Adipocyte (in vitro differentiated cells): ENCODE measurements at places on chromosomes 16 and 17.
A peak's percentile ranks its signal among the peaks of the same experiment; 100 is the strongest.

DNA sequence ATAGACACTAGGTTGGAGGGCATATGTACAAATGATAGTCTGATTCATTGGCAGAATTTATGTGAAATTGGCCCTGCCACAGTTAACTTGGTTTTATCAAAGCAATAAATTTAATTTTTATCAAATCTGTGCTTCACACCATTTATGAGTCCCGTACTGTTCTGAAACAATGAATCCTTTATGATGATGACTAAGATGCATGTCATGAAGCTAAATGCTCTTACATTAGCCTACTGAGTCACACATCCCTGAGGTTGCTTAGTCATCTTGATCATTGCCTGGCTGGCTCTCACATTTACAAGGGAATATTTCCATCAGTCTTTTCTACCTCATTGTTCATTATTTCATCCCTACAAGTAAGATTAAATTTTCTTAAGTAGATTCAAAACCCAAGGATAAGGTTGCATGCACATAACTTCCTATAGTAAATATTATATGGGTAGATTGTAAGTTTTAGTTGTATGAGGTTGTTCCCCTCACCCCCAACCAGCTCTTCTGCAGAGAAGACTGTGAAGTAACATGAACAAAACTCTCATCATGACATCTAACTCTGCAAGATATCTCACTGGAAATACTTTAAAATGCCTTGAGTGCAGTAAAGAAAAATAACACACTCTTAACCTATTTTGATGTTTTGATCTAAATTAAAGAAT, 170.7 kb downstream of the CYB561 start:
- peak; percentile 82 for DNase-seq

DNA sequence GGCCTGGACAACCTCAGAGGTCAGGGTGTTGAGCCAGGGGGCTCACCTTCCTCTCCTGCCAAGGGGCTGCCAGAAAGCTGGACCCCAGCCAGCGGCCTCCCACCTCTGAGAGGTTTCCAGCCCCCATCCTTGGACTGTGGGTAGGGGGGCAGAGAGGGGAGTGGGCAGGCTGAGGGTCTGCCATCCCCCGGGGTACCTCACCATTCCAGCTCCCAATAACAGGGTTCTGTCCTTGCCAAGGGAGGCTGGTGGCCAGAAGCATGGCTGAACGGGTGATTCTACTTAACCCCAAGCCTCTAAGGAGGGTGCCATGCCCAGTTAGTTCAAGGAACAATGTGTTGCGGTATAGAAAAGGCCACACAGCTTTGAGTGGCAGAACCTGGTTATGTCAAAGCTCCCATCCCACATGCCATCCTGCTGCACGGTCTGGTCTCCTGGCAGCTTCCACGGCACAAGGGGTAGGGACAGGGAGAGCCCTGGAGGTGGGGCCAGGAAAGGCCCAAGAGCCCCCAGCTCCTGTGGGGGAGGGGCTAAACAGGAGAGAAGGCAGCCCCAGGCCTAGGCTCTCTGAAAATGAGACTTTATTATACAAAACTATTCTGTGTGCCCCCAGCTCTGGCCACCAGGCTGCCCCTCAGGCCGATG, 19.8 kb downstream of the B9D1 start:
- DNase-seq, result no peak

- peak; percentile 30 for DNase-seq
These were observed 42.1 kb upstream of the GPRC5B start for GRCh38 chr16:19926449-19927390.

- peak; percentile 96 for DNase-seq
These were observed 53.1 kb downstream of the MRM3 start for GRCh38 chr17:835263-835662.

GRCh38 chr16:1981398-1981836, at the start of gene NOXO1:
Gene NOXO1 (minus strand): TSS chr16:1981469. CDS start chr16:1981179, 290 bp downstream.
- no peak for DNase-seq

DNA sequence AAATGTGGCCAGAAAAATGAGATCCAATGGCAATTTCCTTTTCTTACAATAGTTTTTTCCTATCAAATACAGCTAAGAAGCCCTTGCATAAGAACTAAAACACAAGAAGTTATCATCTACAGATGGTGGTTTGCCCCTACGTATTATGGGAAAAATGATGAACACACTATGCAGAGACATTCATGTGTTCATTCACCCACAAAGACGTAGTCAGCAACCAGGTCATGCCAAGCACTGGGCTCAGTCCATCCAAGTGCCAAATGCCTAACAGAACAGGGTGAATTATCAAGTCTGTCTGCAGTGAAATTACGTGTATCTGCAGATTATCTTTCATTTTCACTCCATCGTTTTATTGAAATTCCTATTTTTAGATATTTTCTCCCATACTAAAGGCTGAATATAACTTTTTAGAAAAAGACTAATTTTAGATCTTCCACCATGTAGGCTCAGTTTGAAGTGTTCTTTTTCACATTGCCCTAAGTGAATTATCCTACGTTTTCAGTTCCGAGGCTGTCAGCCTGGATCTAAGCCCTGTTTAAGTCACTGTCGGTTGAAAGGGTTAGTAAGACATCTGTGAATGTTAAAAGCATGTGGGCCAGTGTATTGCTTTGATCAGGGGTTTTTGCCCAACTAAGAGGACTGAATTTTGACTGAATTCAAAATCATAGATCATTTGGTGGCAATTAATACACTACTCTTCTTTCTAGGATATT, 78.1 kb upstream of the DHX40 start:
- peak; percentile 19 for DNase-seq

DNA sequence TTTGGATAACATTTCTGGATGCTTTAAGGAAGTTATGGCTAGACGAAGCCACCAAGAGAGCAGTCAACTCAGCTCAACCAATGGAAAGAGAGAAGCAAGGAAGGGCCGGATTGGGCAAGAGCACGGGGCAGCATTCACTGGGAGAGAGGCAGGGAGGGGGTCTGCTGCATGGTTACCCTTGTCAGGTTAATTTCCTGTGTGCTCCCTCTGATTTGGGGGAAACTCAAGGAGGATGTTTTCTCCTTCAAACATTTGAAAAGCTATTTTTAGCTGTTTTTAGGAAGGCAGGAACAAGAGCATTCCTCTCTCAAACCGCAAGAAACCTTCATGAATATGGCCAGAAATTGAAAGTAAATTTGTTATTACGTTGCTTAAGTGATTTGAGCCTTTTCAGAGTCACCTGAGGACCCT, 118.5 kb upstream of the ZFHX3 start:
- peak; percentile 7 for DNase-seq

- DNase-seq, result no peak
These were observed 83.6 kb downstream of the CMIP start for GRCh38 chr16:81528256-81528655.

DNA sequence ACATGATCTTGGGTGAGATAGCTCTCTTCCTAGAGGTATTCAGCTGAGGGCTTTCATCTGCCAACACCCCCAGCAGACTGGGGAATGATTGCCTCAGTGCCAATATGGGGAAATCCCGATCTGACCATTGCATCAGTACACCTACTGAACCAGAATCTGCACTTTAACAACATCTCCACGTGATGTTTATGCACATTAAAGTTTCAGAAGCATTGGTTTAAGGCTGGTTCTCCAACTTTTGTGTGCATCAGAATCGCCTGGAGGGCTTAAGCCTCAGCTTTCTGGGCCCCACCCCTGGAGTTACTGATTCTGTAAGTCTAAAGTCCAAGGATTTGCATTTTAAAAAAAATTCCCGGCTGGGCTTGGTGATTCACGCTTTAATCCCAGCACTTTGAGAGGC, 123.6 kb upstream of the MED13 start:
- DNase-seq, result no peak

GRCh38 chr17:38881600-38882191, 11.8 kb downstream of the LASP1 start:
- peak; percentile 73 for DNase-seq

DNA sequence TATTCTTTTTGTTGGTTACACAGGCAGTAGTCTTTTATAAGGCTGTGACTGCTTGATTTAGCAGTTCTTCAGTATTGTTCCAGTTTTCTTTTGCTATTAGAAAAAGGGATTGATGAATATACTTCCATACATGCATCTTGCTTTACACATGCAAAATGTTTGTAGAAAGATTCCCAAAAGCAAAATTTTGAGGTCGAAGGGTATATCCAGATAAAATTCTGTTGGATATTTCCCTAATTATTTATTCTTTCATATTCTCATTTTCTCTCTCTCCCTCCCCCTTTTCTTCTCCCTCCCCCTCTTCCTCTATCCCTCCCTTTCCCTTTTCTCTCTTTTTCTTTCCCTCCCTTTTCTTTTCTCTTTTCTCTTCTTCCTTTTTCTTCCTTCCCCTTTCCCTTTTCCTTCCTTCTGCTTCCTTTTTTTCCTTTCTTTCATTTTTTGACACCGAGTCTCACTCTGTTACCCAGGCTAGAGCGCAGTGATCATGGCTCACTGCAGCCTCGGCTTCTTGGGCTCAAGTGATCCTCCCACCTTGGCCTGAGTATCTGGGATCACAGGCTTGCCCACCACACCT, 46.9 kb upstream of the ADCY7 start:
- DNase-seq, result no peak

GRCh38 chr17:72502371-72503341, 381.8 kb downstream of the SOX9 start:
- DNase-seq, result peak; percentile 88

DNA sequence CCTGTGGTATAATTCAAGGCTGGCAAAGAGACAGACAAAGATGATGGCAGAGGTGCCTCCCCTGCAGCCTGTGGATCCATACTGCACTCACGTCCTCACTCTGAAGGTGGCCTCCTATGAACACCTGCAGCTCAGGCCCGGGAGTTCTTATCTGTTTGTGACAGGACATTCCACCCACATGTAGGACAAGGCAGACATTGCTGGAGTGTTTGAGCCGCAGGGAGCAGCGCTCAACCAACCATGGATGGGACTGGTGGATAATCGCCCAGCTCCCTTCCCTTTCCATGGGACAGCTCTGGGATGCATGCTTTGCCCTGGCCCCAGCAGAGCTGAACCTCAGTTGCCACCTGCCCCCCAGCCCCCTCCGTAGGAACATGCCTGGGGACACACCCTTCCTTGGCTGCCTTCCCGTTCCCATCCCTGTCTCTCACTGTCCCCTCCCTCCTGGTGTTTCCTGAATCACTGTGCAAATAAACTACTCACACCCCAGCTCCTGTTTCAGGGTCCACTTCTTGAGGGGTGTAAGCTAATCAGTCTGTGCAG, 22.2 kb downstream of the ITPRIPL2 start:
- DNase-seq, result no peak

- no peak for DNase-seq
These were observed 11.5 kb downstream of the ATP2C2 start for GRCh38 chr16:84379709-84380362.

GRCh38 chr17:68843522-68843921, 111.7 kb downstream of the ABCA8 start:
- DNase-seq, result peak; percentile 45

GRCh38 chr16:2586241-2586640, 48.4 kb downstream of the PDPK1 start:
- DNase-seq, result no peak

- no peak for DNase-seq
These were observed 5.0 kb downstream of the SMARCD2 start for GRCh38 chr17:63837480-63837879.

GRCh38 chr16:51524555-51525373, 373.7 kb upstream of the SALL1 start:
- peak; percentile 34 for DNase-seq

DNA sequence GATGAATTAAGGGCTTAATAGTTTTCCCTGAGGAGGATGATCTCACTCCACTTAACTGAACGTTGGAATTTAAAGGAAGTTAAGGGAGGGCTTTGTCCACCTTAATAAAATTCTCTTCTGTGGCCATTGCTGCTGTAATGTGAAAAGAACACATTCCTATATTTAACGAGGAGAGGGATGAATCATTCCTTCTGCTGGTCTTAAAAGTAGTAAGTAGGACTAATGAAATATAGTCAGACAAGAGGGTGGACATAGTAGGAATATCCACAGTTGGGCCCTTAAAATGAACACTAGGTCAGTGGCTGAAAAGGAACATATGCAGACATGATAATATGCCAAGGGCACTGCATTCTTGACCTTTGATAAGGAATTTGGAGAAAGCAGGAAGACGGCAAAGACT, 405.6 kb downstream of the PMP22 start:
- no peak for DNase-seq

DNA sequence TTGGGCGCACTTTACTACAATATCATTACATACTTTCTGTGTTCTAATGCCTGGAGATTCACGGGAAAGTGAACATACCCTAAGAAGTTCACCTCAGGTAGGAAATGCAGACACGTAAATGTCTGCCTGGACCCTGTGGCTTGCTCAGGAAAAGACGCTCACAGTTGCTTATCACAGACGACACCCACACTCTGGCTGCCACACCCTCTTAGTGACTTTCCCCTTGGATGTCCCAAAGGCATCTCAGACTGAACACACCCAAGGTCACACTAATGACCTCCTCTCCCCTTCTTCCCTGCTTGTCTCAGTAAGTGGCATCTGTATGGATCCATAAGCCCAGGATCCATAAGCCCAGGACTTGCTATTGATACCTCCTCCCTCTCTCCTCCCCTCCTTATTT, 32.6 kb downstream of the CDRT15 start:
- DNase-seq, result no peak

- no peak for DNase-seq
These were observed 36.1 kb downstream of the TNFRSF13B start for GRCh38 chr17:16935786-16936185.

DNA sequence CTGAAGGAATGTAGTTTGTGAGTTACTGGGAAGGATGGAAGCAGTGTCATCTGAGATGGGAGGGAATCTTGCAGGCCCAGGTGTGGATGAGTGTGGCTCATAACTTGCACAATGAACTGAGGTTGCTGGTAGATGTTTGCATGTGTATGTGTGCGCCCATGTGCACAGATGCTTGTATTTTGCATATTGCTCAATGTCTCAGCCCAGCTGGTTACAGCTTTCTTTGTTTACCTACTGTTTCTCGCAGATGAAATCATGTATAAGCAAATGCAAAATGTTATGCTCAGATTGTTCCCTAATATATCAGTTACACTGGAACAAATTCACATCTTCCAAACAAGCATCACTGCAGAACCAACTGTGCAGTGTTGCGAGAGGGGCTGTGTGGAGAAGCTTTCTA, 452.2 kb upstream of the EEF2KMT start:
- DNase-seq, result no peak

DNA sequence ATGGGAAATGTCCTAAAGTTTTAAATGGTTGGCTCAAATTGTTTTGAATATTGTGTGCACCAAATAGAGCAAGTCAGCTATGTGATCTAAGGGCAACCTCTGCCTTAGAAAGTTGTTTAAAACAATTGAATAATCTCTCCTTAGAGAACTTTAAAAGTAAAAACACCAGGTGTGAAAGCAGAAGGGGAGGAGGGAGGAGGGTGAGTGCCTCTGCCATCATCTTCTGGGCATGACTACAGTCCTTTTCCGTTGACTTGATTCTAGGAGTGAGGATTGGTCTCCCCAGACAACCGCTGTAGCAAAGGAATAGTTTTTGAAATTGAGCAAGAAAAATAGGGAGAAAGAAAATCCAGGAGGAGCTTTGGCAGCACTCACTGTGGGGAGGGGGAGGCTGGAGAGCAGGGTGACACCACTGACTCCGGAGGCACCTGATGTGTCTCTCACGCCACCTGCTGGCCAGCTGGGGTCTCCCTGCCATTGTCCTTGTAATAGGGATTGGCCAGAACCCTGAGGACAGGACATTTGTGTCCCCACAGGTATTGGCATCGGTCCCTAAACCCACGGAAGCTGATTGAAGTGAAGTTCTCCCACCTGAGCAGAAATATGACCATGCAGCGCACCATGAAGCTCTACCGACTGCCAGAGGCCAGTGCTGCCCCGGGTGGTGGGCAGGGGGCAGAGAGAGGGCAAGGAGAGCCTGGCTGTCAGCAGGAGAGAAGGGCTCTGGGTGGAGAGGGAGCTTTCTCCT, 33.3 kb downstream of the PLCD3 start:
- DNase-seq, result peak; percentile 94

GRCh38 chr17:12459736-12460135, 206.0 kb upstream of the MYOCD start:
- DNase-seq, result no peak

GRCh38 chr17:47618410-47618809, 31.3 kb upstream of the KPNB1 start:
- peak; percentile 32 for DNase-seq
